RCC 7860 (cell line): ENCODE measurements at places on chromosomes 6 and 20.

DNA sequence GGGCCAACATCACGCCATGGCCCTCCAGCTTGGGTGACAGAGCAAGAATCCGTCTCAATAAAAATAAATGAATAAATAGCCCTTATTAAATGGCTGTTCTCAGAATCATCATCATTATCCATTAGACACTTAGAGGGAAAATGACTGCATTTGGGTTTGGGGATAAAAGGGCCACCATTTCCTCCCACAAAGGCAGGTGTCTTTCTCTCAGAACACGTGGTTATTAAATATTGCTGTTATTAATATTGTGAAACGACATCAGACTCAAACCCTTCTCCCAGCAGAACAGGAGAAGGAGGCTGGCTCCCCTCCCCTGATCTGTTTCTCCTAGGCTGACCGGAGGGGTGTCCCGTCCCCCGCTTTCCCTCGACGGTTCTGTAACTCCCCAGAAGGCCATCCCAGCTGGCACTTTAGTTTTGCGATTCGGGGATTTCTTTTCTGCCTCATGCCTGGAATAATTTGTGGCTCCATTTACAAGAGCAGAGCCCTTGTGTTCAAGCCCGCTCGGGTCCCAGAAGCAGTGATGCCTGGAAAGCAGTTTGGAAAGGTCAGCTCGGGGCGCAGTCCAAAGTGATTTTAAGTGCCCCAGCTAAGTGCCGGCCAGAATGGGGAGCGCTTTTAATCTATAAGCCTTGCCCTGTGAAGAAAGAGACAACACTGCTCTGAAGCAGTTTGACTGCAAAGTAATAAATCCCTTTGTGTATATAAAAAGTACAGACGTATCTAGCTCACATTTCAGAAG is 41.9 kb downstream of the EYA2 start:
- no peak for DNase-seq

DNA sequence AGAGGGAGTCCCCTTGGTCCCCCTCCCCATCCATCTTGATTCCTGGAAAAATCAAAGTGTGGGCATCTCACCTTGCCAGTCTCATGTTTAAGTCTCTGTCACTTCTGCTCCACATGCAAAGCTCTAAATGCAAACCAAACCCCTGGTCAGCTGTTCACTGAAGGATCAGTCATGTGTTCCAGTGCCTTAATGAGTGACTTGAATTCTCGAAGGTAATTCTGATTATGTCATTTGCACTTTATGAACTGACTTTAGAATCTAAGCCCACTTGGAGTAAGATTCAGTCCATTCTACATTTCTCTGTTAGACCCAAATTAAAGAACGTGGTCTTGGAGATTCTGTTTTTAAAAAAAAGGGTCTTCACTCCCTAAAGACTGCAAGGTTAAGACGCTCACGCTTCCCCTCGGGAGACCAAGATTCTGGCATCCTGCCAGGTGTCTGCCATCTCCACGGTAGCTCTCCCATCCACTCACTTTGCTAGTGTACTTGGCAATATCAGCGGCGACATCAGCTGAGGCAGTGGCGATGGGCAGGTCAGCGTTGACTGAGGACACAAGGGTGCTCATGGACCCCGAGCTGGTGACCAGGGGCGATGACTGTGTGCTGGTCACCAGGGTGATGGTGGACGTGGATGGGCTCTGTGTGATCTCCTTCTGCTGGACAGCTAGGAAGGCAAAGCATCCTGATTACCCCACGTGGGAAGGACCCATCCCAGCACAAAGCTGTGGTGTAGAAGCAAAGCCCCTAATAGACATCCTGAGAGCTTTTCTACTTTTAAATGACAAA is 120.5 kb downstream of the ZMYND8 start:
- DNase-seq = no peak

DNA sequence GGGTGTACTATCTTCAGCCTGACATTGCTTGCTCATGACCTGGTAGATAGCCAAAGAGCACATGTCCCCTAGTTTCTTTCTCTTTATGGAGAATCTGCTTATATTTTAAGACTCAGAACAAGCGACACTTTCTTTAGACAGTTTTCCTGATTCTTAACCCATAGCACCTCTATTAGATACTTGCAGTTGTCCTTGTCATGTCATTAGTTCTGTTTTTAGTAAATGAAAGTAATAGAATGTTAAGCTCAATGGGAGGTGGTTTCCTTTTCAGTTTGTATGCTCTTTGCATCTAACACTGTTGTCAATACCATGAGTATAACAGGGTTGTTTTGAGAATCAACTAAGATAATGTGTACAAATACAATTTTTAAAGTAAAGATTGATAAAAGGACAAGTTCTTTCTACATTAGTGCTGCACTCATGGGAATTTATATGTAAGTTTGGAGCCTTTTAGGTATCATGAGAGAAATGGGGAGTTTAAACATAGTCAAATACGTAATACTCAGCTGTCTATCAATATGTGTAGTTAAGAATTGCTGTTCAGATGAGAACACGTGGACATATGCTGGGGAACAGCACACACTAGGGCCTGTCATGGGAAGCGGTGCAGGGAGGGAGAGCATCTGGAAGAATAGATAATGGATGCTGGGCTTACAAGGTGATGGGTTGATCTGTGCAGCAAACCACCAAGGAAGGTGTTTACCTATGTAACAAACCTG is 124.3 kb downstream of the GRM1 start:
- DNase-seq = no peak

GRCh38 chr20:58023346-58023745 is 205.1 kb downstream of the ANKRD60 start:
- no peak for DNase-seq

DNA sequence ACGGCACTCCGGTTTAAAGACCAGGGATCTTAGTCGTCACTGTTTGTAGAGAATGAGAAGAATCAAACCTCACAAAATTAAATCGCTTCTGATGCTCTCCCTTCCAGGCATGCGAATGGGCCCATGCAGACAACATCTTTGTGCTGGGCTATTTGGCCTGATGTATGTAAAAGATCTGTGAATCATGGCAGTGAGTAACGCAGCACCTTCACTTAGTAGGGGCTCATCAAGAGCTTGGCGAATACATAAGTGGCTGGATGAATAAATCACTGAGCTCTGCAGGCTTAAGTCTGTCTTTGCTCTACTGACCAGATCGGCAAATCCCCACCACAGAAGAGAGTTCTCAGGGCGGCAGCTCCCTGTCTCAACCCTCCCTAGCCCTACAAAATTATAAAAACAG is 44.8 kb upstream of the AFDN start:
- no peak for DNase-seq

GRCh38 chr20:25076731-25077609 is 5.0 kb downstream of the VSX1 start:
- DNase-seq = no peak

DNA sequence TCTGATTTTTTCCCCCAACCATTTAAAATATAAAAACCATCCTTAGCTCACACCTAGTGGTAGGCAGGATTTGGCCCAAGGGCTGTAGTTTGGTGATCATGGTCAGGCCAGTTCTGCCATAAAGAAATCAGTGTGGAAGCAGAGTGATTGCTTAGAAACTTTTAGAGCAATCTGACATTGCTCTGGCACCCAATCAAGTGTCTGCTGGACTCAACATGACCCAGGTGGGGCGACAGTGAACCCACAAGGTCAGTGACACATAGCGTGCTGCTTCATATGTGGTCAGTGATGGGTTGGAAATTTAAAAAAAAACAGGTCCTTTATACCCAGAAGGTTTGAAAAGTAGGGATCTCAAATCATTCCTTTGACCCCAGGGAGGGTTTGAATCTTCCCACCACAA is 107.9 kb downstream of the BANF2 start:
- no peak for DNase-seq
